ENCODE measurements at places on chromosomes 13 and 19. TPM values are rescaled to one million over a fixed set of nuclear protein-coding genes. Genes with fewer than 3 reads are reported as not detected.
A peak's percentile ranks its signal among the peaks of the same experiment; 100 is the strongest.

DNA sequence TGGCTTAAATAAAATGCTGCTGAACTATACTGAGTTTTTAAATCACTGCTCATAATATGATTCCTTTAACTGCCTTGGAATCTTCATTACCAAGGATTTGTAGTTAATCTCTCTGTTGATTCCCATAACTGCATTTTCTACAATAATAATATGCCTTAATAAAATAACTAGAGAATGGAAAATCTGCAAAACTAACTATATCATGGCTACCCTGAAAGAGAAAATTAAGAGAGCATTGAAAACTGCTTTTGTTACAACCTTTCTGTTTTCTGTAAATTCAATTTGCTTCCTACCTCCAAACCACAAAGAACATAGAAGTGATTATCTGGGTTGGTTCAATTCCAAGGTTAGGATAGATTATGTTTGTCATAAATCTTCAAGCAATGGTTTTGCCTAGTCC lies 202.8 kb upstream of the ATXN8OS start:
- no peak overlapping the region for H3K27ac ChIP-seq
- H3K4me3 ChIP-seq: no peak overlapping the region
- no peaks in the 10 kb centered on the region for H3K4me1 ChIP-seq
- DNase-seq: no peak
- no peaks in the 10 kb centered on the region for H3K27me3 ChIP-seq

- H3K4me1 ChIP-seq: no peaks in the 10 kb centered on the region
- H3K4me3 ChIP-seq: no peak overlapping the region
- no peaks in the 10 kb centered on the region for H3K36me3 ChIP-seq
These were observed 30.1 kb downstream of the RDH8 start for GRCh38 chr19:10043286-10043927.

DNA sequence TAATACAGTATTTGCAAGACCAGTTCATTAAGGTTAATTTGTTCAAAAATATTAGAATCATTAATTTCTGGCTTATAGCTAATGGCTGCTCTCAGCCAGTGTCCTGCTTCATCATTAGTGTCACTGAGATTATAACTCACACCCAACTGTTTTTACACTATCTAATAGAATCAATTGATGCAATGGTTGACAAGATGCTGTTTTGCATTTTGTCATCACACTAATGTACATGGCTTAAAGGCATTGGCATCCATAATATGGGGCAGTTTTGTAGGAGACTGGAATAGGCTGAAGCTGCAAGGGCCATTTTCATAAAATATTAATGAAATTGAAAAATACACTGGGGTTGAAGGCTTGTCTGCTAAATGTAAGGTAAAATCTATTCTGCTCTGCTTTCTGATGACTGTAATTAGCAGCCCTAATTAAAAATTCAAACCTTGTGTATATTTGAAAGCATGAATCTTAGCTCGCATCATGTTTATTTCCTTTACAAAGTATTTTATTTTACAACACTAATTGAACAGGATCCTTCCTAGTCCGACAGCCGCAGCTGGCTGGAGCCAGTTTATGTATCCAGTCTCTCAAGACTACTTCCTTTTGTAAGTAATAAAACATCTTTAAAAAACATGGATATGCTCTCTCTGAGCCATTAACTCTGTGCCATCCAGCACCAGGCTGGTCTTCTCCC lies 296.7 kb downstream of the POU4F1 start:
- no peak for DNase-seq
- no peaks in the 10 kb centered on the region for H3K4me1 ChIP-seq
- no peak overlapping the region for H3K27ac ChIP-seq
- no peaks in the 10 kb centered on the region for H3K27me3 ChIP-seq
- no peaks in the 10 kb centered on the region for H3K36me3 ChIP-seq

DNA sequence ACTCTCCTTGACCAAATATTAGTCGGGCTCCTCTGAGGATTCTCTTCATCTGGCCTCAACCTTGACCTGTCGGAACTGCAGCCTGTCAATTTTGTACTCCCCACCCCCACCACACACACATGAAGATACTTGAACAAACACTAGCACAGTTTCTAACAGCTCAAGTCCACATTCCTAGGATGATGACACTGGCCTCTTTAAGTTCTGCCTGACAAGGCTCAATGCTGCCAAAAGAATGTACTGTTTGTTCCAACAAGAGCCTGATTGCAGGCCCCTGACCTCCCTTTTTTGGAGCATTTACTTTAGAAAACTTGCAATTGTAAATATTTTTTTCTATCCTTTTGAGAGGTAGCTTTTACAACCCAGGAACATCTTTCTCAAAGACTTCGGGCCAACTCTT lies 169.2 kb upstream of the IRS2 start:
- H3K27ac ChIP-seq: no peak overlapping the region
- DNase-seq: no peak
- H3K27me3 ChIP-seq: no peaks in the 10 kb centered on the region
- no peaks in the 10 kb centered on the region for H3K4me1 ChIP-seq
- no peaks in the 10 kb centered on the region for H3K36me3 ChIP-seq

DNA sequence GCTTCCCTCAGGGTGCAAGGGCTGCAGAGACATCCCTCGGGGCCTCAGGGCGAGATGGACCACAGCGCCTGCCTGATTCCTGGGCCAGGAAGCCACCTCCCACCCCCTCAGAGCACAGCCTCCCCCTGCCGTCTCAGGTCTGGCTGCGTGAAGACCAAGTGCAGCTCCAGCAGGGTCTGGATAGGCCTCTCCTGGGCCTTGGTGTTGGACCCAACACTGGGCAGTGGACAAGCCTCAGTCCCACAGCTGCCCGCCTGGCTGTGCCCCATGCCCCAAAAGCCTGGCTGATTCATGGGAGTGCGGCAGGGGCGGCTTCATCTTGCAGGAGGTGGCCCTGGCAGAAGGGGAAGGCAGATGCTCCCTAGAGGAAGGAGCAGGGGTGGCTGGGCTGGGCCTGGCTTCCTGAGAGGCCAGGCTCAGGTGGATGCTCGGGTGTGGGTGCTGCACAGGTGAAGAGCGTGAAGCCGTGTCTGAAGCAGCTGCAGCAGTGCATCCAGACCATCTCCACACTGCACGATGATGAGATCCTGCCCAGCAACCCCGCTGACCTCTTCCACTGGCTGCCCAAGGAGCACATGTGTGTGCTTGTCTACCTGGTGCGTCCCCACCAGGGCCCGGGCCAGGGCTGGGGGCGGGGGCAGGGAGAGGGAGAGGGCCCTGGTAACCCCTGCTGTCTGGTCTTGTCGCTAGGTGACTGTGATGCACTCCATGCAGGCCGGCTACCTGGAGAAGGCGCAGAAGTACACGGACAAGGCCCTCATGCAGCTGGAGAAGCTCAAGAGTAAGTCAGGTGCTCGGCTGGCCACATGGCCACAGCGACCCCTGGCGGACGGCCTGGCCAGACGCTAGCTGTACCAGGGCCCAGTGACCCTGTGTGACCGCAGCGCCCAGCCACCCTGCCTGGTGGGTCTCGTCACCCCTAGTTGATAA lies 21.7 kb downstream of the MAU2 start:
- peak; percentile 73 for DNase-seq
- H3K4me1 ChIP-seq: peaks cover 6% of the 10 kb centered on the region

- H3K4me3 ChIP-seq: no peak overlapping the region
- no peaks in the 10 kb centered on the region for H3K27me3 ChIP-seq
- no peaks in the 10 kb centered on the region for H3K36me3 ChIP-seq
These were observed 156.9 kb downstream of the USP12 start for GRCh38 chr13:27014406-27015359.

GRCh38 chr19:43467730-43468129 lies 2.3 kb upstream of the LYPD3 start:
- no peaks in the 10 kb centered on the region for H3K36me3 ChIP-seq
- peaks cover 4% of the 10 kb centered on the region for H3K27me3 ChIP-seq
- H3K4me3 ChIP-seq: no peak overlapping the region
- H3K4me1 ChIP-seq: peaks cover 4% of the 10 kb centered on the region

- peak within 1 kb of the TSS; percentile 67 for H3K27ac ChIP-seq
- H3K4me3 ChIP-seq: peak within 1 kb of the TSS; percentile 34
- peaks cover 21% of the 10 kb centered on the region for H3K4me1 ChIP-seq
- no peaks in the 10 kb centered on the region for H3K27me3 ChIP-seq
- no peaks in the 10 kb centered on the region for H3K36me3 ChIP-seq
These were observed at the start of gene TMEM91 for GRCh38 chr19:41376241-41376997. Gene TMEM91, plus strand, starts transcription at chr19:41376533. Its CDS starts 1,777 bp downstream, at chr19:41378310.

GRCh38 chr19:2856457-2857050 lies 10.6 kb upstream of the ZNF556 start:
- no peak overlapping the region for H3K4me3 ChIP-seq
- H3K36me3 ChIP-seq: peaks cover 28% of the 10 kb centered on the region
- H3K27ac ChIP-seq: no peak overlapping the region
- no peaks in the 10 kb centered on the region for H3K4me1 ChIP-seq
- DNase-seq: no peak

DNA sequence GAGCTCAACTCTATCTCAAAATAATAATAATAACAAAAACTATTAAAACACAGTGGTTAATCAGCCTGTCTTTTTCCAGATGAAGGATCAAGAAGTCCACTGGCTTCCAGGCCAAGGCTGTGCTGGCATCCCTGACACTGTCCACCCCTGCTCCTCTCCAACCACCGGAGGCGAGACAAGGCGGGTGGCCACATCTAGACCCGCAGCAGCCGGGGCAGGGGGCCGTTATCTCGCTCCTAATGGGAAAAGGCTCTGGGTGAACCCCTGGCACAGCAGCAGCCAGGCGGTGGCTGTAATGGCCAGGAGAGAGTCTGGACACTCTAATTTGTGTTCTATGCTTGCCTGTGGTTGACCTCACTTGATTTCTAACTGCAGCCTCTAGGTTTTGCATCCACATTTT lies 158.0 kb upstream of the SOX1 start:
- DNase-seq: no peak
- H3K27ac ChIP-seq: no peak overlapping the region
- no peak overlapping the region for H3K4me3 ChIP-seq
- no peaks in the 10 kb centered on the region for H3K27me3 ChIP-seq

- H3K27me3 ChIP-seq: no peaks in the 10 kb centered on the region
- H3K36me3 ChIP-seq: peaks cover 6% of the 10 kb centered on the region
- H3K4me1 ChIP-seq: peaks cover 88% of the 10 kb centered on the region
- peak; percentile 83 for DNase-seq
These were observed 20.3 kb downstream of the NFIC start for GRCh38 chr19:3386447-3387234.

DNA sequence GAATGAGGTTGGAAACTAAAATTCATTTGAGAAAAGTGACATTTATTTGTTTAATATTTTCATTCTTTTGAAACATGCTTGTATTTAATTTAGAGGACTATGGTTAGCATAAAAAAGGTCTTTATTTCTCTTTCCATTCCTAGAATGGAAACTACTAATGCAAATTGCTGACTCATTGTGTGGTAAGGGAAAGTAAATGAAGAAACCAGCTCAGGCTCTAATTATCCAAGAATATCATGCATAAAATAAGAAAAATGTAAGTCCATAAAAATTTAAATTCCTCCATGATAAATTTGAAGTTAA lies 777.0 kb upstream of the SLITRK1 start:
- H3K4me3 ChIP-seq: no peak overlapping the region
- H3K4me1 ChIP-seq: no peaks in the 10 kb centered on the region
- H3K27ac ChIP-seq: no peak overlapping the region
- H3K36me3 ChIP-seq: no peaks in the 10 kb centered on the region
- no peak for DNase-seq

DNA sequence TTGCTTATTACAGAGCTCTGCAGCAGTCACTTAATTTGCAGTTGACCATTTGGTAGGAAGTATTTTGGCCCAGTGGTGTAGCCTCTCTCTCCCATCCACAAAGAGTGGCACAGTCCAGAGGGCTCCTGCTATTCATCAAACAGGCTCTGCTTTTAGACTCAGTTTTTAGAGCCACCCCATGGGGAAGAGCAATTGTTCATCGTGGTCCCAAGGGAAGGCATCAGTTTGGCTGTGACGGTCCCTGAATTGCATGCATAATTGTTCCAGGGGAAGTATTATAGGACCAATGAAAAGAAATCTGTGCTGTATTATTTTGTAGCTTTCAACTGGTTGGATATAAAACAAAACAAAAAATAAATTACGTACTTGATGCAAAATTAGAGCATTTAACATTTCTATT lies 799.0 kb downstream of the DACH1 start:
- no peak for DNase-seq
- no peak overlapping the region for H3K27ac ChIP-seq
- H3K27me3 ChIP-seq: no peaks in the 10 kb centered on the region
- no peaks in the 10 kb centered on the region for H3K4me1 ChIP-seq
- no peaks in the 10 kb centered on the region for H3K36me3 ChIP-seq

DNA sequence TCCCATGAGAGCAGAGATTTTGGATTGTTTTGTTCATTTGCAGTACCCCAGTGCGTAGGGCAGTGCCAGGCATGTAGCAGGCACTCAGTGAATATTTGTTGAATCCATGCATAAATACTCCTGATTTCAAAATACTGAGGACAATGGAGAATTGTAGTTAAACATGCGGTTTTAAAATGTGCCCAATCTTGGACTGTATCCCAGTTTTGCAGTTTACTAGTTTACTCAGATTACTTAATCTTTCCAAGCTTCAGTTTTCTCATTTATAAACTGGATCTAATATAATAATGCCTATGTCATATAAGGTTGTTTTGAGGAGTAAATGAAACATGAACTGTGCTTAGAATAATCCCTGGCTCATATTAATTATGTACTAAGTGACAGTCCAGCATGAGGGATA lies 39.0 kb downstream of the RCBTB2 start:
- H3K36me3 ChIP-seq: peaks cover 3% of the 10 kb centered on the region
- H3K4me1 ChIP-seq: peaks cover 20% of the 10 kb centered on the region
- H3K27ac ChIP-seq: peak overlapping the region; percentile 7
- no peak for DNase-seq
- H3K27me3 ChIP-seq: no peaks in the 10 kb centered on the region
- no peak overlapping the region for H3K4me3 ChIP-seq

DNA sequence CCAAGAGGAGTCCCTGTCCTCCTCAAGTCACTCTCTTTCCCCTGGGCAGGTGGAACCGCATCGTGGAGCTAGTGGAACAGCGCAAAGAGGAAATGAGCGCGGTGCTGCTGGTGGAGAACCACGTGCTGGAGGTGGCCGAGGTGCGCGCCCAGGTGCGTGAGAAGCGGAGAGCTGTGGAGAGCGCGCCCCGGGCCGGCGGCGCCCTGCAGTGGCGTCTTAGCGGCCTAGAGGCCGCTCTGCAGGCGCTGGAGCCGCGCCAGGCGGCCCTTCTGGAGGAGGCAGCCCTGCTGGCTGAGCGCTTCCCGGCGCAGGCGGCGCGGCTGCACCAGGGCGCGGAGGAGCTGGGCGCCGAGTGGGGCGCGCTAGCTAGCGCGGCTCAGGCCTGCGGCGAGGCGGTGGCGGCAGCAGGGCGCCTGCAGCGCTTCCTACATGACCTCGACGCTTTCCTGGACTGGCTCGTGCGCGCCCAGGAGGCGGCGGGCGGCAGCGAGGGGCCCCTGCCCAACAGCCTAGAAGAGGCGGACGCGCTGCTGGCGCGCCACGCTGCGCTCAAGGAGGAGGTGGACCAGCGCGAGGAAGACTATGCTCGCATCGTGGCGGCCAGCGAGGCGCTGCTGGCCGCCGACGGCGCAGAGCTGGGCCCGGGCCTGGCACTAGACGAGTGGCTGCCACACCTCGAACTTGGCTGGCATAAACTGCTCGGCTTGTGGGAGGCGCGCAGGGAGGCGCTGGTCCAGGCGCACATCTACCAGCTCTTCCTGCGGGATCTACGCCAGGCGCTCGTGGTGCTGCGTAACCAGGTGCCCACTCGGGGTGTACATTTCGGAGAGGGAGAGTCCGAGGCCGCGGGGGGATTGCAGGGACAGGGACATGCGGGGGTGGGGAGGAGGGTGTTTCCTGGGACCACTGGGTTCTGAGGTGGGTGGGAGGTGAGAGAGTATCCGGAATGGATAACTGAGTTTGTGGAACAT lies 52.8 kb downstream of the SPTBN4 start:
- no peak overlapping the region for H3K27ac ChIP-seq
- H3K4me1 ChIP-seq: no peaks in the 10 kb centered on the region
- H3K4me3 ChIP-seq: no peak overlapping the region
- no peak for DNase-seq
- no peaks in the 10 kb centered on the region for H3K27me3 ChIP-seq

The IL17D gene
- total RNA-seq: 0.76 TPM

The MEIOSIN gene
- total RNA-seq: not detected

The PODNL1 gene
- not detected for total RNA-seq

The ODAD3 gene
- total RNA-seq: not detected
